ENCODE measurements at places on chromosomes 4 and X.
A peak's percentile ranks its signal among the peaks of the same experiment; 100 is the strongest.

DNA sequence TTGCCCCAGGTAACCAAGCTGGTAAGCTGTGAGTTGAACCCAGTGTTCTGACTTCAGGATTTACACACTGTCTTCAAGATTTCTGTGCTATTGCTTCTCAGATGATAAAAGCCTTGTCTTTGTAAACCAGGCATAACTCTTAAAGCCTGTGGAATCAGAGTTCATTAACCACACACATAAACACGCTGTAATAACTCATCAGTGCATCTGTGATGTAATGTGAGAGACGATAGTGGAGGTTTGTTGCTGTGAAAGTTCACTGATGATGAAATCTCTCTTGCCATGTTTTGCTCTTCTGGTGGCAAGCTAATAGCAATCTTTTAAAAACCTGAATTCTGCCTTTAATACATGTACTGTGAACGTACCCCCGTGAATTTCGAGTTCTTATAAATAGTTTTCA, 41.5 kb downstream of the CLCN4 start:
- DNase-seq = no peak

GRCh38 chrX:106932492-106932923, 12.3 kb downstream of the CLDN2 start:
- no peak for DNase-seq

DNA sequence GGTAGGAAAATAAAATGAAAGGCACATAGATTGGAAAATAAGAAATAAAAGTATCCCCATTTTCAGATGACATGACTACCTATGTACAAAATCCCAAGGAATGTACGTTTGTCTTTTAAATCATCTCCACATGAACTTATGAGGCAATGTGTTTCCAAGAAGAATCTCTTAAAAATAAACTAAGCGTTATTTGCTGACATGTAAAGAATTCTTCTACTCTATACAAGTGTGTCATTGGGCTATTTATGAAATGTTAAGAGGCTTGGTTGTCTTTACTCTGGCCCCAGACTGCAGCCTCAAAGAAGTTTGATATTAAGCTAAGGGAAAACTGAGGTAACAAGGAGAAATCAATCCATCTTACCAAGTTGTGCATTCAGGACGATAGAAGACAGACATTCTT, 17.1 kb downstream of the BEX3 start:
- DNase-seq = no peak

DNA sequence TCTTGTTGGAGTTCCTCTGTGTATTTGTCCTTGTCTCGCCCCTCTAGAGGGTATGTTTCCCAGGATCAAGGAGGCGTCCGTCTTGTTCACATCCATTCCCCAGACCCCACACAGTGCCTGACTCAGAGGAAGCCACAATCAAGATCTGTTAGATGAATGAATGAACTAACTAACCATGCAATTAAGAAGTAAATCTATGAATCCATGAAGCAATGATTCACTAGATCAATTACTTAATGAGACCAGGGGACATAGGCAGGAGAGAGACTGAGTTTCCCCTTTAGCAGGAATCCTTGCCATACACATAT, 11.9 kb downstream of the BLOC1S4 start:
- no peak for DNase-seq

DNA sequence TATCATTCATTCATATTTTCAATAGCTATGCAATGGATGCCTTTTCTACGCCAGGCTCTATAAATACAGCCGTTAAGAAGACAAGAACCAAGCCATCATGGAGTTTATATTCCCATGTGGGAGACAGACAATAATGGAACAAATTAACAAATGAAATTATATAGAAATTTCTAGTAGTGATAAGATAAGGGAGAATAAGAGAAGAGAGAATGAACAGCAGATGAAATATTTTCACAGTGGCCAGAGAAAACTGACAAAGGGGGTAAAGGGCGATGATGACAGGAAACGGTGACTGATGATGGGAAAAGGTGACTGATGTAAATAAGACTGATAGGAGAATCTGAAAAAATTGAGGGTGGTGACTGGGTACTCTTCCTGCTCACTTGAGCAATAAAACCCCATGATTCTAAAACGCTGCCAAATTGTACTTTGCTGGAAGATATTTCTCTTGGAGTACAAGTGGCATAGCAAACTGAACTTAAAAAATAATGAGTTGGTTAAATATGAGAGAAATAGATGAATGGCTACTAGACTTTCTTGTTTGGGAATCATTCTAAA, 13.2 kb downstream of the RNF150 start:
- no peak for DNase-seq

DNA sequence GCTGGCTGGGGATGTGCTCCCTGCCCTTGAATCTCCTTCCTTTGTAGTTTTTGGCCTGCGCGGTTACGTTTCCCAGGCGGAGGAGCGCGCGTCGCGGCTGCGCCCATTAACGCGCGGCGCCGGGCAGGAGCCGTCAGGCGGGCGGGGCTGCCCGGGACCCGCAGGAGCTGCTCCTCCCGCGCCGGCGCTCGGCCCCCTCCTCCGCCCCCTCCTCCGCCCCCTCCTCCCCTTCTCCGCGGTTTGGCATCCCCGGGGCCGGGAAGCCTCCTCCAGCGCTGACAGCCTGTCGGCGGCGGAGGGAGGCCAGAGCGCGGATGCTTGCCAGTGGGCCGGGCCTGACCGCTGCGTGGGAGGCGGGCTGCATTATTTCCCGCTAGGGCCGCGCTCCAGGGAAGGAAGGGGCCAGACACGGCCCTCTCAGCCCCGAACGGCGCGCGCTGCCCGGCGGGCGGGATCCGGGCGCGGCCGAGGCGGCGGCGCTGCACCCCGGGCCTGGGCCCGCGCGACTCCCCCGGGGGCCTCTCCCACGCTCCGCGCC, at the start of gene DCLK2:
DCLK2 (plus strand) TSS at position 405 of the 538 bp plus-strand sequence. CDS start 583 bp downstream, outside the sequence.
- DNase-seq = no peak

GRCh38 chr4:77174426-77174825, 17.4 kb downstream of the CCNG2 start:
- no peak for DNase-seq

DNA sequence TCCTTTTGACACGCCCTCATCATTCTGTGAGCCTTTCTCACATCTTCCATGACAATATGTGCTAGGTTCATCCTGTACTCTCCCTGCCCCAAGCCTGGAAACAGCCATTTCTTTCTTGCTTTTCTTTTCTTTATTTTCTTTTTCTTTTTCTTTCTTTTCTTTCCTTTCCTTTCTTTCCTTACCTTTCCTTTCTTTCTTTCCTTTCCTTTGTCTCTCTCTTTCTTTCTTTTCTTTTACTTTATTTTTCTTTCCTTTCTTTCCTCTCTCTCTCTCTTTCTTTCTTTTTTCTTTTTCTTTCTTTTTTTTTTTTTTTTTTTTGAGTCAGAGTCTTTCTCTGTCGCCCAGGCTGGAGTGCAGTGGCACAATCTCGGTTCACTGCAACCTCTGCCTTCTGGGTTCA, 14.6 kb downstream of the PPP1R3F start:
- no peak for DNase-seq

- no peak for DNase-seq
Measured at GRCh38 chrX:55006827-55007621, 6.9 kb downstream of the APEX2 start.

DNA sequence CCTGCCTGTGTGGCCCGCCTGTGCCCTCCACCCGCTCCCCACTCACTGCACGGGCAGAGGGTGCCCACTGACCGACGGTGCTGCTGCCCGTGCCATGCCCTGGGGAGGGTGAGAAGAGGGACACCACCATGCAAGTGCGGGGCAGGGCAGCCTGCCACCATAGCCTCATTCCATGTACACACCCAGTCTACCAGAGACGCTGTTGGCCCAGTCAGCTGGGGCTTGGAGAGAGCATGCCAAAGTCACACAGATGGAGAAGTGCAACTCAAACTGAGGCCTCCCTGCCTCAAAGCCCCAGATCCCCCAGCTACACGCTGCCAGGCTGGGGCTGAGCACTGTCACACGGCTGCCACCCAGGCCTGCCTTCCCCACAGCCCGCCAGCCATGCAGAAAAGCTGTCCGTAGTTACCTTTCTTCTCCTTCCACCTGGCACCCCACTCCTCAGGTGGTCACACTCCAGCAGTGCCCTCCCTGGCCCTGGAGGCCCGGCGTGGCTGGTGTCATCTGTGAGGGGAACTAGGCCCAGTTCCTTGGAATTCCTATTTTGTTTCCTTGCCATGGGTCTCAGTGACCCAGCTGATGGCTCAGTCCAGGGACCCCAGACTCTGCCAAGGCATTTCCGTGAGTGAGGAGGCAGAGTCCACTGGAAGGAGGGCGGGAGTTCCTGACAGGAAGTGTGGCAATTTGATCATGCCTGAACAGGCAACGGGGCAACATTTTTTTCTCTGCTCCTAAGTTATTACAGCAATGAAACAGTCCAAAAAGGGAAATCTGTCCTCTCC, at the start of gene SLC2A9:
SLC2A9 (minus strand) TSS at position 627 of the 782 bp plus-strand sequence; CDS start at position 559, 68 bp downstream.
- DNase-seq = no peak

DNA sequence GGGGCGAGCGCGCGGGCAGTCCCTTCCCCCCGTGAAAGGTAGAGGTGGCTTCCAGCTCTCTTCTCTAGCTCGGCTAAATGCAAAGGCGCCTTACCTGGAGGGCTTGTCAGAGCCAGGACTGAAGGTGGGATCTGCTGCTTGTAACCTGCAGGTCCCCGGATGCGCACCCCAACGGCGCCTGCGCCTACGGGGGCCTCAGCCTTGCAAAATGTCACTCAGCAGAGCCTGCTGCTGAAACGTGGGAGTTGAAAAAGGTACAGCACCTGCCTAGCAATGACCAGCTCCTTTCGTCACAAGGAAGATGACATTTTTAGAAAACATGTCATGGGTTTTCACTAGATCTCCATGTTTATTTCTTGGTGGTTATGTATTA, 583 bp downstream of the ABHD18 start:
- peak; percentile 58 for DNase-seq

GRCh38 chr4:95059663-95060062, 301.9 kb downstream of the BMPR1B start:
- DNase-seq = no peak

DNA sequence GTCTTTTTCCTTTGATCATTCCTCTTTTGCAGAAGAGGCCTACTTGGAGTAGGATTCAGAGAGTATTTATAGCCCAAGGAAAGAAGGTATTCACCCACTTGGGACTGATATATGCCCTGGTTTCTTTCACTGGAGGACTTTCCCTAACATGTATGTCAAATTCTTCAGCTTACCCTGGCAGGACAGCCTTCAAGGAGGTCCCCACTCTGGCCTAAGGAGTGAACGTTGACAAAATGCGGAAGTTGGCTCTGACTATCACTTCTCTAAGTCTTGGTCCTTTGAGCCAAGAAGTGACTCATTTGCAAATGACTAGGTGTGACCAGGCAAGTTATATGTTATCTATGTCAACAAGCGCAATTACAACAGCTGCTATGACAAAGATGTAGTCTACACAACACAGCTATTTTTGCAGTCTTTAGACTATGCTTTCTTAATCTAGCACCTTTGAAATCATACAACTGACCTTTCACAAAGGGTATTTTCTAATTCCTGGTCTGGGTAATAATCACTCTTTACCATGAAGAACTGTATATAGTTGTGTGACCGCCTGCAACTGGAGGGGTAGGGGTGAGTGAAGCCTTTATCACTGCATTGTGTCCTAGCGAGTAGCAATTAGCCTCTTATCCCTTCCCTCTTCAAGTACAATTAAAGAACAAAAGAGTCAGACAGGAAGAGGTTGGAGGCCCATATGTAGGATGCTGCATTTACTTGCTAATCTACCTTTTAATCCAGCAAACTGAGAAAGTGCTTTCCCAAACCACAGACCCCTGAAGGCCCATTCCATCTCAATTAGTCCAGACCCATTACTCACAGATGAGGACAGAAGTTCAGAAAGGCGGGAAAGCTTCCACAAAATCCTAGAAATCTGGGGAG, 50.1 kb downstream of the RASGEF1B start:
- no peak for DNase-seq

GRCh38 chr4:17336524-17336961, 175.3 kb downstream of the QDPR start:
- DNase-seq = peak; percentile 70

DNA sequence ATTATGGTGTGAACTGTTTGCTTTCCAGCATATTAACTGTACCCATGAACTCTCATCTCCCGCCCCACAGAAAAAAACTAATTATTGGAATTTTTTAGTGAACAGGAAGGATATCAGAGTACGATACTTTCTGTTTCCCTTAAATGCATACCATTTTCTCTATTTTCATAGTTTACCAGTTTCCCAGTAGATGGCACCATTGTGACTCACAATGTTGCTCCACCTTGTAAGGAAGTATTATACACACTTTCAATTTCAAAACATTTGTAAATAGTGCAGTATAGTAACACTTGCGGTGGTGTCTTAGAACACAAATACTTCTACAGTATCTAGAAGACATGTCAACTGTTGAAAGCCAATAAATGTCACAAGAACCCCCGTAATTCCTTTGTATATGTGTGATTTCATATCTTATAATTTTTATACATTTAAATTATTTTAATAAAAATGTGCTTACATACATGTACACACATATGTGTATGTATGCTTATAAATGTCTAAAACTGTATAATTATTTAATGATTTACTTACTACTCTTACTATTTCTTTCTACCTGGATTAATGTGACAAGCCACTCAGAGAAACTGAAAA, 167.3 kb downstream of the SLIT2 start:
- DNase-seq = no peak

All from T-helper 22 cell (primary cell).